ENCODE measurements at places on chromosomes 7 and 10.

DNA sequence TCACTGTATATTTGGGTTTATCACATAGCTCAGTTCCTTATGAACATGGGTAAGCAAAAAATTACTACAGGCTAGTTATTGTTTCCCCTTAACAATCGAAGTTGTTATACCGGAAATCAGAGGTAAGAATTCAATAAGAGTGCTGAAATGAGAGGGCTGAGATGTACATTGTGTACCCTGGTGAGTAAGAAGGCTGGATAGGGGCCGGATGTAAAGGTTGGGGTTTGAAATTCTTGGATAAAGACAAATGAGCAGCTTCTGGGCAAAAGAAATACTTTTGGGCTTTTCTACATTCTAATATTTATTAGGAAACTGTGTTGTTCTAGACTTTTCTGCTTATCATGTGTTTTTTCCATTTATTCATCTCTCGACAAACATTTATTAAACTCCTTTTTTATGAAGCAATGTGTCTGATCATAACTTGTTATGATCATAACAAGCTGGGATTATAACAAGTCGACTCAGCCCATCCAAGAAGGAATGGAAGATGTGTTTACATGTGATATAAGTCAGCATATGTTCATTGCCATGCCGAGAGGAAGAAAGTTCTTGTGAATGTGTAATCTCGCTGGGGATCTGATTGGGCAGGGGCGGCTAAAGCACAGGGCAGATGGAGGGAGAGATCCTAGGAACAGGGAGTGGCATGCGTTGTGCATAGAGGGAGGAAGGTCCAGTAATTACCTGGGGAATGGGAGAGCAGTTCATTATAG is 155.3 kb downstream of the PLXDC2 start:
- no peak for DNase-seq

DNA sequence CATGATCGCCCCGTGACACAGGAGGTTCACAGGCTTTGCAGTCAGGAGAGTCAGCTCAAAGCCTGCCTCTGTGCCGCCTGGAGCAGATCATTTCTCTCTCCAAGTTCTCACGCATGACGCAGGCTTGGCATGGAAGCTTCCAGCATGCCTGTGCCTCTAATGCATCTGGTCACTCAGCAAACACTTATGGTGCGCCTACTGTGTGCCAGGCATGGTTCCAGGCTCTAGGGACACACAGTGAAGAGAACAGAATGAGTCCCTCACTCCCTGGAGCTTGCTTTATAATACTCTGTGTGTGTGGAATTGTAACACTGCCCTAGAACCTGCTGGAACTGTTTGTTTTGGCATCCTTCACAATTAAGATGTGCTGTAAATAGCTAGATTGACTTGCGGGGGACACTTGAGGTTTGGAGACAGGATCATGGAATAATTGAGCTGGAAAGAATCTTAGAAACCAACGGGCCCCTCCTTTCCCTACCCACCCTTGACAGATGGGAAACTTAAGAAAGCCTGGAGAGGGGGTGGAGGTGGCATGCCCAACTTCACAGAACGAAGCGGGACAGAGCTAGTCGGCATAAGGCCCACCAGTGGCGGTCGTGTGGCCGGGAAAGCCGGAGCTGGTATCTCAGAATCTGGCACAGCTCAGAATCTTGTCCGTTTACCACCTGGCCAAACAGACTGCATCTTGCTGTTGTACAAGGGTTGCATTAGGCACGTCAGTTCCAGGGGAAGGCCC is 4.6 kb upstream of the MYH16 start:
- no peak for DNase-seq

DNA sequence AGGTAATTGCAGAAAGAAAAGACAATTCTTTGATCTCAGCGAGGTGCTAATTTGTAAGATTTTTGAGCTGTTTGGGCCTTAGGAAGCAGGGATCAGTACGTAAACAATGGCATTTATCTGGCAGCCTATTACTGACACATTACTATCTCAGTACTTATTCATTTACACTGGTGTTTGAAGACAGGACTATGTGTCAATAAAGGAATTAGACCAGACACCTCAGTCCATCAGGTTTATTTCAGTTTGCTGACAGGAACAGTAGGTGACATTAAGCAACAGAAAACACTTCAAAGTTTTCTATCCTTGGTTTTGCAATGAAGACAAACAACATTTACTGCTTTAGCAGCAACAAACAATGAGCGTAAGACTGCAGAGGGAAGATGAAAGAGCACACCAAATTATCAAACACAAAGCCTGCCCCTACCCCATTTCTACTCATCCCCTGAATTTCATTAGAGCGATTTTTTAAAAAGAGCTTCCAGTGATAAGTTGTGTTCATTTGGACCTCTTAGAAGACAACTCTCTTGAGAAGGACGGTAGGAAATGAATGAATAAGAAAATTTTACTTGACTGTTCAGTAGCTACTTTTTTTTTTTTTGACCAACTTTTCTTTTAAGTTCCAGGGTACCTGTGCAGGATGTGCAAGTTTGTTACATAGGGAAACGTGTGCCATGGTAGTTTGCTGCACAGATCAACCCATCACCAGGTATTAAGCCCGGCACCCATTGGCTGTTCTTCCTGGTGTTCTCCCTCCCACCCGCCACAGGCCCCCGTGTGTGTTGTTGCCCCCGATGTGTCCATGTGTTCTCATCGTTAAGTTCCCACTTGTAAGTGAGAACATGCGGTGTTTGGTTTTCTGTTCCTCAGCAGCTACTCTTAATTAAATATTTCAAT is 138.8 kb downstream of the DKK1 start:
- no peak for DNase-seq

DNA sequence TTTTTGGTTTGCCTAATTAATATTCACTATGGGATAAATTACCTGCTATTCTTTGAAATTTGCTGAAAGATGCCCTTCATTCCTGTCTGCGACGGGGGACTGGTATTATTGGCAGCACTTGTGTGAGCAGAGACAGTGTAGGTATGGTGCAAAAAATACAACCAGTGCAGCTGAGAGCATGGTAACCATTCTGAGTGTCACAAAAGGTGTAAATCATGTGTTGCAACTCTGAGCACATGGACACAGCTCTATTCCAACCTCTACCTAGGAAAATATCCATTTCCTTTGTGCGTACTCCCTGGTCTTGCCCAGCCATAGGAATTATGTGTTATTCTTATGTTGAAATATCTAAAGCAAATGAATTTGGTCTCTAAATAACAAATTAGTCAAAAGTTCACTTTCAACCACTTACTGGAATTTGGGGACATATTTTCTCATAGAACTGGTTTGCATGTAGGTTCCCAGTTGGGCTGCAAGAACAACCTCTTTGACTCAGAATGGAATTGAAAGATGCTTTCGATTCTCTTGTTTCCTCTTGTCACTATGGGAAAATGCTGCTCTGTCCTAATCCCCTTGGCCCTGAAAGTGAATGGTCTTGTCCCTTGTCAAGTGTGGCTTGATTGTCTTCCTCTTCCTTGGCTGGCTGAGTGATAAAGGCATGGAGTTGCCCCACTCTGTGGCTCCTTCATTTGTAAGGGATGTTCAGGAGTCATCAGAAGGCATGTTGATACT is 57.0 kb downstream of the CELF2 start:
- no peak for DNase-seq

- DNase-seq, result no peak
Measured at GRCh38 chr7:151426441-151426903, 13.5 kb downstream of the CRYGN start.

DNA sequence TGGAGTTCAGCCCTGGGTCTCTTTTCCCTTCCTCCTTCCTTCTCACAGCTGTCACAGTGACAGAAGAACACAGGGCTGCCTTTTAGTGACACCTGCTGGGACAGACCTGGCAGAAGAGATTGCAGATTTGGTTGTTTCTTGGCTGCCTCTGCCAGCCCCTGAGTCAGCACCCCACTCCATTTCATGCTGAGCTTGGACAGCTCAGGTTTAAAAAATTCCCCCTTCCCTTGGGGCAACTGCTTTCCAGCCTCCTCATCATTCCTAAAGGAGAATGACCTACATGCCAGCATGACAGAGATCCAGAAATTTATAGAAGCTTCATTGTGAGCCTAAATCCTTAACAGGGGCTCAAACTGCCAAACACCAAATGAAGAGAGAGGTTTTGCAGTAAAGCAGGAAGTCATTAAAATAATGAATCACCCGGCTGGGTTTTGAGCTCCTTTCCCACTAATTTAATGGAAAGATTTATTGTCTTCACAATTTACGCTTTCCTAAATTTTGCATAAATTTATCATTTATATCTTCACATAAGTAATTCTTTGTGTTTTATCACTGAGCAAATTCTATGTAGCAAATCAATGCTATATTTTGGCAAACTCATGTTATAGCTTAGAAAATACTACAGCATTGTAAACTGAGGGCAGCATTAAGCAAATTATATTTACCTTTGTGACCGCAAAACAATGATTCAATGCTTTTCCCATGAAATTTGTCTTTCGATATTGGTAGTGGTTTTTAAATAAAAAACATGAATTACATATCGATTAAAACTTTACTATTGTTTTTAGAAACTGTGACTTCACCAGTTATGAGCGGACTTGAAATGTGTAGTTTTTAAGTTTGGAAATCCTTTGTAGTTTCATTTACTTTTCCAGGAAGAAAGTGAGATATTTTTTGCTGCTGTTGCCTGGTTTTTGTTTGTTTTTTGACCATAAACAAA is 399.5 kb upstream of the ANKRD30A start:
- DNase-seq, result no peak

DNA sequence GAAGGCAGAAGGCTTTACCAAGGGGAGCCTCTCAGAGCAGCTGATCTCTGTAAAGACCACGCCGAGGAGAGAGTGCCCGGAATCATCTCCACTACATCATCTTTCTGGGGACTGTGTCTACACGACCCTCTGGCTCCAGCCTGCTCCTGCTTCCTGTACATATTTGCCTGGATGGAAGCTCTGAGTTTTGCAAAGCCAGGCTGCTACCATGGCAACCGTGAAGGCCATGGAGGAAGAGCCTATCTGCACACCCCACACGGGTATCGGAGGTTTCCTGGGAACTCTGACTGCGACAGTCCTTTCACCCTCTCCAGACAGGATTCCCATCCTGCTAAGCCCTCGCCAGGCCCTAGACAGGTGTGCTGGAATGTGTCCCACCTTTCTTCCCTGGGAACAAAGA is 83.4 kb upstream of the TNRC18 start:
- no peak for DNase-seq

- DNase-seq, result no peak
Measured at GRCh38 chr10:43683451-43684291, 35.0 kb upstream of the ZNF32 start.
